ENCODE measurements at places on chromosomes 5 and 9. TPM values are rescaled to one million over a fixed set of nuclear protein-coding genes. Genes with fewer than 3 reads are reported as not detected.
A peak's percentile ranks its signal among the peaks of the same experiment; 100 is the strongest.

- DNase-seq: no peak
Observed at GRCh38 chr5:15002791-15003190, 131.2 kb upstream of the ANKH start.

DNA sequence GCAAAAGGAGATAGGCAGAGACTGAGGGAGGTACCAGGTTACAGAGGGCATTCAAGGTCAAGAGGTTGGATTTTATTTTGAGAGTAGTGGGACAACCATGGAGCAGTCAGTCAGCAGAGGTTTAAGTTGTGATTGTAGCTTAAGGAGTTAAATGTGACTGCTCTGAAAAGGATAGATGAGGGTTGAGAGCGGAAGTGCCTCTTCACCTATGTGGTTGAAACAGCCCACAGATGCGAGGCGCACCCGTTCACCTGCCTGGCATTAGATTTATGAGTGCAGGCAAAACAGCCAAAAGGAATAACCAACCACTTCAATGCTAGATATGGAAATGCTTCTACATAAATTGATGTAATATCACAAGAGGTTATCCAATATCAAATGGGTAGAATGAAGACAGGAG is 8.4 kb downstream of the ZNF474 start:
- no peak for DNase-seq

DNA sequence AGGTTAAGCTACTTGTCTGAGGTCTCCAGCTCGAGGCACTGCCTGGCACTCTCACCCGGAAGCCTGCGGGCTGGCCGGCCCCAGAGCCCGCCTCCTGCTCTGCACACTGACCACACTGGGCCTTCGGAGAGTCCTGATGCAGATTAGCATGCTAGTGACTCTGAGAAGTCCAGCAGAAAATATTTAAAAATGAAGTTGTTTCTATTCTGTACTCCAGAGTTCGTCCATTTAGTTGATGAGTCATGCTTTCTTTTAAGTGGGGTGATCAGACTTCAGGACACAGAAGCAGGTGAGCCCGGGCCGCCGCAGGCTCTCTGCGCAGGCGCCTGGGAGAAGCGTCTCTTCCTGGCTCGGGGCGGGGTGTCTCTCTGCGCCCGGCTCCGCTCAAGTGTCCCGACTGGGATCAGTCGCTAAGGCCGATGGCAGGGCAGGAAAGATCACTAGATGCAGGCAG is 32.5 kb downstream of the FAM240B start:
- DNase-seq: peak; percentile 13

DNA sequence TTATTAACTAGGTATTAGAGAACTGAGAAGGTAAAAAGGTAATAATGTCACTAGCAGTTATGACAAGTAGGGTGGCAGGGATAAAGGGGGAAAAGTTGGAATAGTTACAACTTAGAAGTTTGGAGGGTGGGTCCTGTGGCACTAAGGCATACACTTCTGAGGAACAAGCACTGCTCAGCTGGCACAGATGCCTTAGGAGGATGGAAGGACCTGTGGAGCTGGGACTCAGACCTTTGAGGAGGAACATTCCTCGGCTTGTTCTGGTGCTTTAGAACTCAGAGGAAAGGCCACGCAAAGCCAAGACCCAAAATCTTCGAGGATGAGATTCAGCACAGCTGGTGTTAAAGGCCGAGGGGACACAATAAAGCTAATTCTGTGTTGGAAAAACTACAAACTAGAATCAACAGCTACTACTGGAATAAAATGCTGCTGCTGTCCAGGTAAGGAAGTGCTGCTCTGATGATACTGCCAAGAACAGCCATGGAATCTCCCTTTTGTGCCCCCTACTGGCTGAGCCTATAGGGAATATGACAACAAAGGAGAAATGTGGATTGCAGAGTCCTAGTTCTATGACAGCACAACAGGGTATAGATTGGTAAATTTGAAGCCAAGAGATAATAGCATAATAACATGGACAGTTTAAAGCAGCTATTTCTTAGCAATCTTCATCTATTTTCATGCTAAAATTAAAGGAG is 126.7 kb downstream of the SLC25A46 start:
- DNase-seq: no peak

- no peak for DNase-seq
Observed at GRCh38 chr9:93771276-93771675, 183.9 kb downstream of the BARX1 start.

TRIM36 gene
- total RNA-seq: not detected

BRD3OS gene
- total RNA-seq: 21.5 TPM

TLE1 gene
- 0.49 TPM for total RNA-seq
